Stimulated activated CD8-positive, alpha-beta memory T cell treated with anti-CD3 and anti-CD28 coated beads, Interleukin-15, amount 100 ng/mL, for 4 hours (primary cell): ENCODE measurements at places on chromosomes 11 and 22.

GRCh38 chr11:62108017-62108750 lies 15.6 kb upstream of the INCENP start:
- no peak for DNase-seq

DNA sequence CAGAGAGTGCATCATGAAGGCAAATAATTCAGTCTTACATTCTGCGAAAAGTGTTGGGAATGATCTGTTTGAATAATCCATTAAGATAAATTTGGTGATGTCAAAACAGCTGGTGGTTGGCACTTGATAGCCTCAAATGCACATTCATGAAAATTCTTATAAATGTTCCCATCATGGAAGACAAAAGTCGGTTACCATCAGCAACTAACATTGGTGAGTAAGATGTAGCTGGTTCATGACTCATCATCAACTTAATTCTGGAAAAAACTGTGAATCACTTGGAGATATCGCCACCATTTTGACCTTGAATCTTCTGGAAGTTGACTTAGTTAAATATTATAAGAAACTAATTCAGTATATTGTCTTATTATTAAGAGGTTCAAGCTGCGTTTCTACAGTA lies 11.2 kb downstream of the CRYBB1 start:
- no peak for DNase-seq

DNA sequence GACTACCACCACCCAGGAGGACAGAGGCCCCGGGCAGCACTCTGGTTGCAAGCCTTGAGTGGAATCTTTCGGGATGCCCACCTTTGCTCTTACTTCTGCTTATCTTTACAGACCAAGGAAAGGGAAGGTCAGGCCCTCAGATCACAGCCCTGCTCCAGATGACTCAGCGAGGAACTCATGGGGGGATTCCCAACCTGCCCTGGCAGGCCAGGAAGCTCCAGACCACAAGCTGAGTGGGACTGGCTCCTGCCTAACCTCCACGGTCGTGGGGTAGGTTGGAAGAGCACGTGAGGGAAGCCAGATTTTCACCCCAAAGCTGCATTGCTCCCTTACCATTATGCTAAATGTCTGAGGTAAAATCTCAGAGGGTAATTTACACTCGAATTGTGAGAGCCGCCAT lies 11.8 kb downstream of the TBC1D10A start:
- DNase-seq: no peak

- no peak for DNase-seq
Measured at GRCh38 chr11:2399488-2400068, 972 bp upstream of the TSSC4 start.

DNA sequence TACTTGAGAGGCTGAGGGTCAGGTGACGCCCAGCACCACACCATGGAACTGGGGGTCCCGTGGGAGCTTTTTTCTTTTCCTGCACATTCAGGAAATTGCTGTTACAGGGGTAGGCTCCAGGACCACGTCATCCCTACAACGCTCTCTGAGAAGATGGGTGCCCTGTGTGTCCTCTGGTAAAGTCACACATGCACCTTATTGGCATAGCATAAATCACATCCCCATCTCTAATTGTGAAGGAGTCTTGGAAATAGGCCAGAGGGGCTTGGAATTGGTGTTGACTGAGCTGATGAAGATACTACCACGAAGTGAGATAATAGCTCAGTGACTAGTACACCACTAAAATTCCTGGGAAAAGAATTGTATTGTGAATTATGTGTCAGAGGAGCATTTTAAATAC lies 57.6 kb downstream of the TNRC6B start:
- no peak for DNase-seq

- DNase-seq: peak; percentile 39
Measured at GRCh38 chr11:74749127-74749964, 697 bp downstream of the RNF169 start.

DNA sequence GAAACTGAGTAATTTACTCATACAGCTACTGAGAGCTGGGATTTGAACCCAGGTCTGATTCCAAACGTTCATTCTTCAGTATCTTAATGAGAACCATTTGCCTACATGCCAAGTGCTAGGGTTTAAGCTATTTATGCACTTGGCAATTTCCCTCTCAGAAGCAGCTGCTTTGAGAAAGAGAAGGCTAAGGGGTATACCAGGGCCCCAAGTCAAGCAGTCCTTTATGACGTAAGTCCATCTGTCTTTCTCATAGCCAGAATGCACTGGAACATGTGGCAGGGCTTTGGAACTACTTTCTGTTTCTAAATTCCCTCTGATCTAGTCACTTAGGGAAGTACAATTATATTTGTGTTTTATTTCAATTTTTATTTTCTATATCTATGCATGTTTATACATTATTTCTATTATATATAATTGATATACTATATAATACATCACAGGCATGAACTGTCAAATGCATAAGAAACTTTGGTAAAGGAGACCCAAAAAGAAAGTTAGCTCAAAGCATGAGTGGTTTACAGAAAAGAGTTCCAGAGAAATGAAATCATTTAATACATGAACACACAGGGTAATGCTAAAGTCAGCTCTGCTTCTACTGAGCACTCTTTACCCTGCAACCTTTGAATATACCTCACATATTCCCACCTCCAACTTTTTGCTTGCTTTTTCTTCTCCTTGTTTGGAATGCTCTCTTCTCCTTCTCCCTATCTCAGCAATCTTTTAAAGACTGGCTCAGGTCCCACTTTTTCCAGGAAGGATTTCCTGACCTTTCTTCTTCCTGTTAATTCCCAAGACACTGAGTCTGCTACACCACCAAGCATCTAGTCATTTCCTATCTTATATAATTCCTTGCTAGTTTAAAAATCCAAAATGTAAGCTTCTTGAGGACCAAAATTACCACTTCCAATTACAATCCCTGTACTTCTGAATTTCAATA lies 80.5 kb upstream of the GDPD4 start:
- no peak for DNase-seq

- DNase-seq: no peak
Measured at GRCh38 chr11:80365076-80365725, 924.4 kb upstream of the TENM4 start.

DNA sequence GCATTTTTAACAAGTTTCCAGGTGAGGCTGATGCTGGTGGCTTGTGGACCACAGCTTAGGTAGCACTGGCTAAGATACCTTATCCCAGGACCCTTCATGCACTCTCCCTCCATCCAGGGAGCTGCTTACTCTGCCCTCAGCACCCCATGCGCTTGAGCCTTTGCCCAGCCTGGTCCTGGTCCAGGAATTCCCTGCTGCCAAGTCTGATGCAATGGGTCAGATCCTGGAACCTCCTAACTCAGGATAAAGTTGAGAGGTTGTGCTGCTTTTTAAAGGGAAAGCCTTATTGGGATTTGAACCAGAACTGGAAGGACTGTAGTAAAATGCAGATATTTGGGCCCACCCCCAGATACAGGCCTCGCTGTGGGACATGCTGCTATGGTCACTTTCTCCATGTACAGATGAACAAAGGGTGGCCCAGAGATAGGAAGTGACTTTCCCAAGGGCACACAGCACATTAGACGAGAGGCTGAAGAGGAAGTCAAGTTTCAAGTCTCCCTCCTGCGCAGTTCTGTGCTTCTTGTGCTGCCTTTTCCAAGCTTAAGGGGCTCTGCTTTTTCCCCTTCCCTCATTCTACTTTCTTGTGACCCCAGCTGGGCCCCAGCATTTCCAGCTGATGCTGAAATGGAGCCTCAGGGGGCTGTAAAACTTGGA lies 824 bp upstream of the LGALS12 start:
- no peak for DNase-seq

DNA sequence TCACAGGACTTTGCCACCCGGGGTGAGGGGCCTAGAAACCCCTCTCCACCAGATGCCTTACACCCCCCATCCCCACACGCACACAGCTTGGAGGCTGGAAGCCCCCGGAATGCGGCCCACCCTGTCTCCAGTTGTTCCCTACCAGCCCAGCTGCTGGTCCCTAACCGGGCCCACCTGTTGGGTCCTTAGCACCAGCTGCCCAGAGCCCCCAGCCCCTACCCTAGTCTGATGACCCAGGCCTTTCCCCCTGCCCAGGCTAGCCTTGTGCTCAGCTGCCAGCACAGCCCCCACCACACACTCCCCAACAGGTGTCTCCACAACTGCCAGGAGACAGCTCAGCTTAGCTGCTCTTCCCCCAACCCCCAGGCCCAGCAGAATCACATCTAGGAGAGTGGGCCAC lies 67.1 kb downstream of the CDKN1C start:
- DNase-seq: no peak

DNA sequence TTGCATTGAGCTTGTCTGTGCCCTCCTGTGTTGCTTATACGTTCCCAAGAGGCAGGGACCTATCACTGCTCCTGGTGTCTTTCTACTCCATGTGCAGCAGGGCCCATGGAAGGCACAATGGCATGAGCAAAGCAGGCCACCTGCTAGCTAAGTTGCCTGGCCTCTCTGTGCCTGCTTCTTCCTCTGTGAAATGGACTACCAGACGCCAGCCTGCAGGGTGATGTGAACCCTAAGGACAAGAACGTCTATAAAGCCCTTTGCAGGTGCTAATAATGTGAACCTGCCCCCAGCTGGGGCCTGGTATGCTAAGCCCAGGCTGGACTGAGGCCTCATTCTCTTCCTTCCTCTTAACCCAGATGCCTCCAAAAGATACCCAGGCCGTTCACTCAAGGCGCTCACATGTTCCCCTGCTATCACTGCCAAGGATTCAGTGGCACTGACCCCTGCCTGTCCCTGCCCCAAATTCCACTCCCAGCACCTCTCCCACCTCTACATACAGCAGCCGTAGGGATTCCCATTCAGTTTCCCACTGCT lies 4.0 kb downstream of the GUCD1 start:
- DNase-seq: no peak

GRCh38 chr11:2741377-2742131 lies 41.8 kb upstream of the KCNQ1OT1 start:
- no peak for DNase-seq

- DNase-seq: no peak
Measured at GRCh38 chr11:110759972-110760381, 47.7 kb upstream of the ARHGAP20 start.

- DNase-seq: no peak
Measured at GRCh38 chr22:34588871-34589545, 476.9 kb upstream of the ISX start.

- no peak for DNase-seq
Measured at GRCh38 chr11:14273895-14274294, 85.1 kb downstream of the RRAS2 start.

DNA sequence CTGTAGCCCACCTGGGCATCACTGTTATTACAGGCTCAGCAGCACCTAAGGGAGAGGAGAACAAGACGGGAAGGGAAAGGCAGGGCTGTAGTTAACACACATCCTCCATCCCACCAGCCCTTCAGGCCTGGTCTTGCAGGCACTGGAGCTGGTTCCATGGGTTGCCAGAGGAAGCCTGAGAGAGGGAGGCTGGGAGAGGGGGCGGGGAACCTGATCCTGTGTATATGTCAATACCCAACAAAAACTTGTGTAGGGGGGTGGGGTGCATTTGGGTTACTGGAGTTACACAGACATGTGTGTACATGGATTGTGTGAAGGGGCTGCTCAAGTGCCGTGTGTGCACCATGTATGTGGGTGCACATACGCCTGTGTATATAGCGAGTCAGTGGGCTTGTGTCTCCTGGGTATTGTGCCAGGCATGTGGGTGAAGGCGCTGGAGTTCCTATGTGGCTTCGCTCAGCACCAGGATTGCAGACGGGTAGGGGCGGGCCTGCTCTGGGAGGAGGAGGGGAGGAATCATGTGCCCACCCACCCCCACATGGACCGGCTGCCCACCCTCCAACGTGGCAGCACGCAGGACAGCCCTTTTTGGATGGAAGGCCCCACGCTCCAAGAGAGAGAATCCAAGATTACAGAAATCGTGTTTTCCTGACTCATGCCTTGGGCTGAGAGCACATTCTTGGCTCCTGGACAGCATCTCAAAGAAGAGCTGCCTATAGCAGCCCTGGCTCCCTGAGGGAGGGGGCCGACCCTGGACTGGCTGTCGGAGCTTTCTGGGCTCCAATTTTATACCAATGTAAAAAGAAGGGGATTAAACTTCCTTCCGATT lies 4.2 kb upstream of the SERPINH1 start:
- DNase-seq: no peak

- DNase-seq: no peak
Measured at GRCh38 chr22:17739196-17739975, 34.9 kb downstream of the BID start.
